ENCODE measurements at places on chromosomes 1 and 21.

GRCh38 chr1:220788900-220789299, 2.2 kb downstream of the MTARC1 start:
- no peak for DNase-seq

- no peak for DNase-seq
These were observed 19.4 kb downstream of the HSD11B1 start for GRCh38 chr1:209723756-209724693.

GRCh38 chr1:85943945-85944344, 212.6 kb downstream of the COL24A1 start:
- DNase-seq = no peak

DNA sequence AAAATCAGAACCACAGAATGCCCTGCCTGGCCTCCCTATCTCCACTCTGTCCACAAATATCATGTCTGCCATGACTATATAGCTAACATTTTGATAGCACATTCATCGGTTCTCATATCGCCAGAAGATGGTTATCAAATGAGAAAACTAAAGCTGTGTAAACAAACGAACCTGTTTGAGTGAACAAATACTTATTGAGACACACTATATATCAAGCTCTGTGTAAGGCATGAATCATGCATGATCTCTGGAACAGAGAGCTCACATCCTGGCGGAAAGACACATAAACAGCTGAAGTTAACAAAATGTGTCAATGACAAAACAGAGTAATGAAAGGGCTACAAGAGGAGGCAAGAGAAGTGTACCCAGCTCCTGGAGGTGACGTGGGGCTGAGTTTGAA, 13.1 kb downstream of the KCND3 start:
- DNase-seq = no peak

DNA sequence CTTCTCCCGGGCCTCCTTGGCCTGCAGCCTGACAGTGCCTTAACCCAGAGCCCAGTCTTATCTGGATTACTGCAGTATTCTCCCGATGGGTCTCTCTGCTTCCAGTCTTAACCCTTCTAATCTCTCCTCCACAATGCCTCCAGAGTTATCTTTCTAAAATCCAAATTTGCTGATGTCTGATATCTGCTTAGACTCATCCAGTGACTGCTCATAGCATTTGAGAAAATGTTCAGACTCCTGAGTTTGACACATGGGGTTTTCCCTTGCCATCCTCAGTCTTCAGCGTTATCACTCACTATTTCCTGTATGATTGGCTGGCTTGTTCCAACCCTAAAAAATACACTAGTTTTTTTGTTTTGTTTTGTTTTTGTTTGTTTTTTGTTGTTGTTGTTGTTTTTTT, 102.0 kb downstream of the FMN2 start:
- DNase-seq = no peak

GRCh38 chr21:45055861-45056260, 18.5 kb upstream of the ADARB1 start:
- no peak for DNase-seq

- no peak for DNase-seq
These were observed 18.4 kb upstream of the C1QA start for GRCh38 chr1:22618056-22618455.

DNA sequence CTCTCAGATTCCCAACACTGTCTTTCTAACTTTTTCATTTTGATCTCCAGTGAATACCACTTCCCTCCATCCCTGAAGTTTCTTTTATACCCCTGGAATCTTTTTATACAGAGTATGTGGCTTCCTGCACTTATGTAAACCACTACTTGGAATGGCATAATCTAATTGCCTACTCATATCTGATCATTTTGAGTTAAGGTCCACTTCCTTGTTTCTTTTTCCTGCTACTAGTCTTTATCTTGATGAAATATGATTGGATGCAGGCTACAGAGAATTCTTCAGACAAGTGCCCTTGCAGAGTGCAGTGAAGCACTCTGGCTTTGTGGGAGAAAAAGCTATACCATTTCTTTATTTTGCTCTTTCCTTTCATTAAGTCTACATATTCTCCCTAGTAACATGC, 325.3 kb upstream of the ADAMTS5 start:
- no peak for DNase-seq

GRCh38 chr1:85134583-85135391, 66.0 kb downstream of the SYDE2 start:
- DNase-seq = no peak

GRCh38 chr1:222623458-222623857, 5.6 kb downstream of the MIA3 start:
- no peak for DNase-seq

GRCh38 chr1:244603498-244603897, 49.4 kb upstream of the DESI2 start:
- DNase-seq = no peak

GRCh38 chr1:240241278-240241677, 149.6 kb downstream of the FMN2 start:
- DNase-seq = no peak

DNA sequence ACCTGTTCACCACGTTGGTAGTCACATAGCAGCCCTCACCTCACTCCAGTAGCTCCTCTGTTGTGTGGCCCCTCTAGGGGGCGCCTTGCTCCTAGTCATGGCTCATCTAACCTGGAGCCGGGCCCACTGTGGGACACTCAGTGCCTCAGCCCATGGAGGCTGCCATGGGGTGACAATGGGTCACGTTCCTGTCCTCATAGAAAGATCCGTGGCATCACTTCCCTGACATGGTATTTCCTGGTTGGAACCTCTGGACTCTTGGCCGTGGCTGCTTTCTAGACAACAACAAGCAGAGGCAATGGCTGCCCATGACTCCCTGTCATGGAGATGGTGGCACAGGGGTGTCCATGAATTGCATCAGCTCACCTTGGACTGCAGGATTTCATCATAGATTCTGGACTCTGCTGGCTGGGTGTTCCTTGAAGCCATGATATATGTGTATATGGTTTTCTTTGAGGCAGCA, 27.5 kb upstream of the SLAMF6 start:
- DNase-seq = peak; percentile 33

GRCh38 chr1:51119331-51119730, 17.3 kb downstream of the C1orf185 start:
- no peak for DNase-seq

DNA sequence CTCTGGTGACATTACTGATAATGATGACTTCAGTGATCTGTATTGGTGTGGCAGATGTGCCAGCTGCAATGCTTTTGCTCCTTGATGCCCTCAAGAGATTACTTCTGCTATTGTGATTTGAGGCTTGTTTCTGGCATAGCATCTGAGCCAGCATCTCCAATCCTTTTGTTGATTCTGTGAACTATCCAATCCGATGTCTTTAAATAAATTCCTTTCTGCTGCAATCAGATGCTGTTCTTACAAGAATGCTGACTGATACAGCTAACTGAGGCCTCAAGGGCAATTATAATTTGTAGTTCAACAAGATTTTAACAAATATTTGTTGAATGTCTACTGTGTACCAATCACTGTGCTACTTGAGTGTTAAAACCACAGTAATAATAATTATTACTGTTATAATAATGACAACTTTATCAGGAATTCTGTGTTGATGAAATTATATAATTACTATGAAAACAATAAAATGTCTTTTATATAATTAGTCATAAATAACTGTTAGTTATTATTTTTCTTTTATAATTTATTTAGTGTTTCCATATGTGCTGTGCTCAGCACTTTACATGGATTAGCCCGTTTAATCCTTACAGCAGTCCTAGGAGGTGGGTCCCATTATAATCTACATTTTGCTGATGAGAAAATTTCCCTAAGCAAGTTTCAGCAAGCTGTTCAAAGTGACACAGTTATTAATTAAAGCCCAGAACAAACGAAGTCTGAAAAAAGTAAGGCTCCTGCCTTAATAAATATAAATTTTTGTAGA, 308.2 kb downstream of the BRINP3 start:
- no peak for DNase-seq

DNA sequence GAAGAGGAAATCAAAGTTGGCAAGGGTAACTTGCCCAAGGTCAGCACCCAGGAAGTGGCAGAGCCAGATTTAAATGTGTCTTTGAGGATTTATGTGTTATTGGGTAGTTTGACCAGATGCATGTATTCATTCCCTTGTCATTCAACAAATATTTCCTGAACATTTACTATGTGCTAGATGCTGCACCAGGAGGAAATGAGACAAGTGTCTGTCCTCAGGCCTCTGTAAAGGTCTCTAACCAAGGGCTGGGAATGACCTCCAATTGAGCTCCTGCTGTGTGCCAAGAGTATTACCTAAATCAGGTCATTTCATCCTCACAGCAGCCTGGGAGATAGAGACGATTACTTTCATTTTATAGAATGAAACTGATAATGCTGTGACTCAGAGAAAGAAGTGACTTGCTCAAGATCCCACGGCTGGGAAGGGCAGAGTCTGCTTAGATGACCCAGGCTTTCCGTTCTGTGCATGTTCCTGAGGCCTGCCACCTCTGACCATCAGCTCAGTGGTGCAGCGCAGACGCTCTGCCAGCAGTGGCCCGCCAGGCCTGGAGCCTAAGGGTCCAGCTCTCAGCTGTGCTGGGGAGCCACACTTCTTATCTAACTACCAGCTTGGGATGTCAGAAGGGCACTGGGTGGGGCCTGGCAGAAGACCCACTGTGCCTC, 3.5 kb upstream of the TTC22 start:
- DNase-seq = no peak

- no peak for DNase-seq
These were observed 2.1 kb upstream of the EDN2 start for GRCh38 chr1:41486371-41487125.

DNA sequence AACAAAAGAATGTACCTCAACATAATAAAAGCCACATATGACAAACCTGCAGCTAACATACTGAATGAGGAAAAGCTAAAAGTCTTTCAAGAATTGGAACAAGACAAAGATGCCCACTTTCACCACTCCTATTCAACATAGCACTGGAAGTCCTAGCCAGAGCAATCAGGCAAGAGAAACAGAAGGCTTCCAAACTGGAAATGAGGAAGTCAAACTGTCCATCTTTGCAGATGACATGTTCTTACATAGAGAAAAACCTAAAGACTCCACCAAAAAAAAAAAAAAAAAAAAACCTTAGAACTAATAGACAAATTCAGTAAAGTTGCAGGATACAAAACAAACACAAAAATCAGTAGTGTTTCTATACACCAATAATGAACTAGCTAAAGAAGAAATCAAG, 20.2 kb downstream of the NSL1 start:
- no peak for DNase-seq

DNA sequence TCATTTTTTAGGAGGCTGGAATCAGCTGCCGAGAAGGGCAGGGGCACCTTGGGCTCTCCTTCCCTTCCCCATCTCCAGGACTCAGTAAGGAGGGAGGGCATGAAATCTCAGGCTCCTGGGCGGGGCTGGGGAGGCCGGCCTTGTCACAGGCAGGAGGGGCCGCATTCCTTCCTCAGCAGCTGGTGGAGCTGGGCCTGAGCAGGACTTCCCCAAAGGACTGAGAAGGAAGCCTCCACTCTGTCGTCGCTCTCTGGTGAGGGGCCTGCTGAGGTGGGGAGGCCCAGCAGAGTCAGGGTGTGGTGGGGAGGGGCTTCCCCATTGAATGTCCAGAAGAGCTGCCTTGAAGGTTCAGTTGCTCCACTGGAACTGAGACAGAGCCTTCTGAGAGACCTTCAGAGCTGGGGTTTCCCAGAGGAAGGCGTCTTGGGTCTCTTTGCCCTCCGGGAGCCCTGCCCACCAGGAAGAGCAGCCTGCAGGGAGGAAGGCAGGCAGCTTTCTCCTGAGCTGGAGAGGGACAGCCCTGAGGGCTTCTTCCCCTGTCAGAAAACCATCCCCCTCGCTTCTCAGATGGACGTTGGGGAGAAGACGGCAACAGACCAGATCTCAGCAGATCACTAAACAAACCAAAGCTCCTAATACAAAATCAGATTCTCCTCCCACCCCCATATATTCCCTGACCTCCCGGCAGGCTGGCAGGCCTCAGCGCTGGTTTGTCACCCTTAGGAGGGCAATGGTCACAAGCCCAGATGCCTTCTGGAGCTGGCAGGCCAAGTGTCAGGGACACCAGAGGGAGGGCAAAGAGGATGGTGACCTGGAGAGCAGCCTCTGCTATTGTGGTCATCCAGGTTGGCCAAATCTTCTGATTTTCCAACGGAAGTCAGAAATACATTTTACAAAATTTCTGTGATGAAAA, 10.7 kb downstream of the KCNA10 start:
- DNase-seq = no peak

DNA sequence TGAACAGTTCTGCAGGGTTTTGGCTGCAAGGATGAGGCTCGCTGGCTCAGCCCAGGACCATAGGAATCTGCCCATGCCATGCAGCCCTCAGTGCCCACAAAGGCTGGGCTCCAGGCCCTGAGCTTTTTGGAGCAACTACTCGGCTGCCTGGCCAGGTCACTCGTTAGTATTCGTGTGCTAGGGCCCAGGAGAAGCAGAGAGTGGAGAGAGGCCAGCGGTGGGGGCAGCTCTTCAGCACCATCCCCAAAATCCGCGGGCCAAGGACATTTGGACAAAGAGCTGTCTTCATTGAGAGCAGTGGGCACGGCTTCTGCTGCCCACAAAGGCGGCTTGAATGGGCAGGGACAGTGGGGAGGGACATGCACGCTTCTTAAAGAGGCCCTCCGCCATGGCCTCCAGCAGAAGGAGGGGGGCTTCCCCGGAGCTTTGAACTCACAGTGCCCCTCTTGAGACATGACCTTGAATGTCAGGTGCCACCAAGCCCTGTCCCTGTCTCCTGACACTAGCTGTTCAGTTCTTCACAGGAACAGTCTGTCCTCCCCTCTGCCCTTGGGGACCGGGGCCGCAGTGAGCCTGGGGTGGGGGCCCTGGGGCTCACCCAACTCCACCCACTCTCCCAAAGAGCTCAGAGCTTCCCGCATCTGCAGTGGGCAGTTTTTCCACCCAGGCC, 106.1 kb upstream of the ARHGEF16 start:
- DNase-seq = no peak

GRCh38 chr21:37767984-37768383, 148.3 kb downstream of the KCNJ6 start:
- DNase-seq = no peak

- DNase-seq = no peak
These were observed 29.8 kb upstream of the RC3H1 start for GRCh38 chr1:174051956-174052355.

GRCh38 chr21:30081506-30081905, 85.1 kb downstream of the CLDN17 start:
- DNase-seq = no peak

DNA sequence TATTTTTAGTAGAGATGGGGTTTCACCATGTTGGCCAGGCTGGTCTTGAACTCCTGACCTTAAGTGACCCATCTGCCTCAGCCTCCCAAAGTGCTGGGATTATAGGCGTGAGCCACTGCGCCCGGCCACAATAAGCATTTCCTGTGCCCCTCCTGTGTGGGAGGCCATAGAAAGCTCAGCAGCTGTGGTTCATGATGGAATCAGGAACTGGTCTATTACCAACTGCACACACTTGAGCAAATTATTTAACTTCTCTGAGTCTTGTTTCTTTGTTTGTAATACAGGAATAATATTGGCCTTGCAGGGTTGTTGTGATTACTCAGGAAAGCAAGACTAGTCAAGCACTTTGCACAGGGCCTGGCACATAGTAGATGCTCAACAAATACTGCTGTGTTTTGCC, 15.0 kb downstream of the RHBG start:
- no peak for DNase-seq

GRCh38 chr1:96882096-96882495, 160.5 kb downstream of the PTBP2 start:
- no peak for DNase-seq

- DNase-seq = no peak
These were observed 222.8 kb upstream of the ZRANB2 start for GRCh38 chr1:71303617-71304041.
